ENCODE measurements at places on chromosomes 5 and 9. TPM values are rescaled to one million over a fixed set of nuclear protein-coding genes. Genes with fewer than 3 reads are reported as not detected.

SGCD gene
- 7.5 TPM for polyA plus RNA-seq

GCNT4 gene
- polyA plus RNA-seq, result 1.6 TPM

SNCAIP gene
- polyA plus RNA-seq, result 20.8 TPM

SAP30L gene
- polyA plus RNA-seq, result 31.3 TPM

SIGMAR1 gene
- 36.8 TPM for polyA plus RNA-seq

SPINK6 gene
- not detected for polyA plus RNA-seq

DNA sequence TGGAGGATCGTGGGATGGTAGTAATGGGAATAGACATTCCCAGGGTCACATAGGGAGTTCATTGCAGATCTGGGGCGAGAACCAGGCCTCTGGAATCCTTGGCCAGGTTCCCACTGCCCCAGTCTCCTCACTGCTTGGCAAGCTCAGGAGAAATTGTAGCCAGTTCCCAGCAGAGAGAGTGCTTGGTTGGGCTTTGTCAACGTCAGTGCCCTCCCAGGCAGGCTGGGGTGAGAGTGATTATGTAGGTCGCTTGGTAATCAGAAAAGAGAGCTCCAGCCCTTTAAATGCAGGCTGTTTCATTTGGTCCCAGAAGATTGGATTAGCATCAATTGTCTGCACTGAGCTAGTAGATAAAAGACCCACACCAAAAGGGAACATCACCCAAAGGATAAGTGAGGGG is 51.8 kb upstream of the GALNT10 start:
- DNase-seq, result peak; percentile 16

DNA sequence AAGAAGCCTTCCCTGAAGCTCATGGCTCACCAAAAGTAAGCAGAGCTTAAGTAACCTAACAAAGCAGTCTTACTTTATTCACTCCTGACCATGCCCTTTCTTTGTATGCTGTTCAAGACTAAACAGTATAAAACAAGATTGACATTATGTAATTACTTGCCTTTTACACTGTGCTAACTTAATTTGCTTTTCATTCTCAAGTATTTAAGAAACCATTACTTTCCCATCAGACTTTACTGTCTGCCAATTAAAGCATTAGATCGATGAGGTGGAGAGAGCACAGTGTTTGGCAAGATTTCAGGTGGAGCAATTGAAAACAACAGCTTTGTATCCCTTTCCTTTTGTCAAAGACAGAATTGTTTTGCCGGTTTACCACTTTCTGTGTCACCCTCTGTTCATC is 98.2 kb downstream of the RORB start:
- no peak for DNase-seq

DNA sequence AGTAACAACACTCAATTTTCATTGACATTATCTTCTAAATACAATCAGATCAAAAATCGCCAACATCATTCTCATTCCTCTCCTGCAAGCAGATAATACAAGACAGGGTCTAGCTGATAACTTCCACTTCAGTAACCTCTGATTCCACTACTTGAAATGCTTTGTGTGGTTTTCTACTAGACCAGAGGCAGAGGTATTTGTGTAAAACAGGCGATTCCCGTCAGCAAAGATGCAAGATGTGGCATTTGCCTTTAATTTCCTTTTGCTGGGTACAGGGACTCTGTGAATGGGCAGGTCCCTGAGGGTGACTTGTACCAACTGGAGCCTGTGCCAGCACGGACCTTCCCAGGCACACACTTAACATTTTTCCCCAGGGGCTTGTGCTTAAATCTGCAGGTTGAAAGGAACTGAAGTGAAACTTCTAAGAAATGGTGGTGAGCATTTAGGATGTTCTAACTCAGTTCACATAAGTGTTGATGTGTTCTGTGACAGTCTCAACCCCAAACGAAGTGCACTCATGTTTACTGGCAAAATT is 625.5 kb upstream of the WWC1 start:
- DNase-seq, result no peak

DNA sequence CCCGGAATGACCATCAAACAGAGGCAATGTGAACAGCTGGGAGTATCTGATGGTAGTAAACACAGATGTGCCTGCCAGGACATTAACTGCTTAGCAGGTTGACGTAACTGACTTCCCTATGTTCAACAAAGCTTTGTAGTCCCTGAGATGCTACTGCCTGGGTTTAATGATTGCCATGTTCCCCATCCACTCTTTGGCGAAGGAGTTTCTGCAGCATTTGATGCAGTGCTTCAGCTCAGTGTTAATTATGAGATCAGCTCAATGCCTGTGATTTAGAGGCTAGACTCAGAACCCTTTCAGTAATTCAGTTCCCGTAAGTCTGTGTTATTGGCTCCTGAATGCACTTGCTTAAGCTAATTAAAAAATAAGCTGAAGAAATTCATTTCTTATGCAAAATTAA is 547.3 kb upstream of the ZNF608 start:
- DNase-seq, result no peak

DNA sequence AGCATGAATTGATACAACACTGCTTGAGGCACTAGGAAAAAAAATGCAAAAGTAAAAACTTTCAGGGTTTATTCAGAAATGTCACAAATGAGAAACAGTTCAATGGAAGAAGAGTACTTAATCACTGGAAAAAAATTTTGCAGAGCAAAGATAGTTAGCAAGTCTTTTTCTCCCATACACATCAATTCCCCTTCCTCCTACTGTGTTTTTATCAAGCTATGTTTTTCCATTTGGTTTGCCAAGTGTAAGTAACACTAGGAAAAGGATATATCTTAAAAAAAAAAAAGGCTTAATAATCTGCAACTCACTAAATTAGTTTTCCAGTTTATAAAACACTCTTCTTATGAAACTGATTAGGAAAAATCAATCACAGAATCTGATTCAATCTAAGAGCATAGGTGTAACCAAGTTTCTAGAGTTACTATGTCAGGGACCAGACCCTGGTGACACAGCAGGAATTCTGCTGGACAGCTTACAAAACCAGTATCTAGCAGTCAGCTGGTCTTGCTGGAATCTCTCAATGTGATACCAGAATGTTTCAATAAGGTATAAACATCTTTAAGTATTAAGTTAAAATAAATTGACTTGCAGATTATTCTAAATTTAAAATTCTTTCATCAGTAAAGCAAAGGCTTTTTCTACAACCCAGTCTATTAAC is 34.7 kb downstream of the RNF145 start:
- no peak for DNase-seq

DNA sequence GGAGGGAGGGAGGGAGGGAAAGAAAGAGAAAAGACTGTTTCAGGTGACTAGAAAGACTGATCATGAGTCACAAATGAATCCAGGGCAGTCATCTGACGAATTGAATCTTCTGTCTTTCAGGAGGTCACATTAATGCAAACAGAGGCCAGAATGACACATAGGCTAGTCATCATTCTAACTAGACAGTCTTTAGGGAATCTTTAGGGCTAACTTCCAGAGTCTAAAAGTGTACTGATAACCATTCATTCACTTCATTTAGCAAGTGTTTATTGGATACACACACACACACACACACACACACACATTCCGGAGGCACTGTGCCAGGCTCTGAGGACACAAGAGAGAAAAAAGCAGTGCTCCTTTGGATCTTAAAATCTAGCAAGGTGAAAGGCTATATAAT is 156.7 kb downstream of the EBF1 start:
- DNase-seq, result no peak

- no peak for DNase-seq
Measured at GRCh38 chr9:87109231-87109631, 161.9 kb upstream of the GAS1 start.

DNA sequence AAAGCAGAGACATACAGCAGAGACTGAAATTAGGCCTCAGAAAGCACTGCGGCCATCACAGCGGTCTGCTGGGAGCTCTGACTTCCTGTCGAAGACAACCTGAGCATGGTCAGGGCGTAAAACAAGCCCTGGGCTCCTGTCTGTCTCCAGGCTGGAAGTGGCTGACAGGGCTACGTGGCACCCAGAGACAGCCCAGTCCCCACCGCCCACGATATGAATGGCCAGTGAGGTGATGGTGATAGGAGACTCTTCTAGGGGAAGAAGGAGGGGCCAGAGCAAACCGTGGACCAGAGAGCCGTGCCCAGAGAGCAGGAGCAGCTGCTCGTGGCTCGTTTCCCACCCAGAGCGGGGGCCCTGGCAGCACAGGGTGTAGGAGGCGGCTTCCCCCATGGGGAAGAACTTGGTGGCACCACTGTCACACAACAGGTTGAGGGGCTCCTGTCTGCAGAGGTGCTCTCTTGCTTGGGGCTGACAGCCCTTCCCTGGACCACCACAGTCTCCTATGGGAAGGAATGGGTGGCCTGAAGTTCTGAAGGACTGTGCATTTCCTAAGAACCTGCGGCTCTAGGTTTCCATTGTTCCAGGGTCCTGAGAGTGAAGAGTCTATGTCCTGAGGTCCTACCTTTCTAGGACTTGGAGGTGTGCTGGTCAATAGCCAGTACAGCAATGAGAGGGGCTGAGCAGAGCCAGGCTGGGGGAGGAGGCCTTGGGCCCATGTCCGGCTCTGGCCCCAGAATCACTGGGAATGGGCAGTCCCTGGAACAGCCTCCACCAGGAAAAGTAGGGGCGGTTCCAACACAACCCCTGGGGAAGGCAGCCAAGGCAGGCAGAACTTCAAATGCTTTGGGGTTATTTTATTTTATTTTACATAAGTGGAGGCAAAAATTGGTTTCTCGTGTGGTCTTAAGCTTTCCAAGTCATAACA is 56.4 kb downstream of the BARX1 start:
- DNase-seq, result no peak

DNA sequence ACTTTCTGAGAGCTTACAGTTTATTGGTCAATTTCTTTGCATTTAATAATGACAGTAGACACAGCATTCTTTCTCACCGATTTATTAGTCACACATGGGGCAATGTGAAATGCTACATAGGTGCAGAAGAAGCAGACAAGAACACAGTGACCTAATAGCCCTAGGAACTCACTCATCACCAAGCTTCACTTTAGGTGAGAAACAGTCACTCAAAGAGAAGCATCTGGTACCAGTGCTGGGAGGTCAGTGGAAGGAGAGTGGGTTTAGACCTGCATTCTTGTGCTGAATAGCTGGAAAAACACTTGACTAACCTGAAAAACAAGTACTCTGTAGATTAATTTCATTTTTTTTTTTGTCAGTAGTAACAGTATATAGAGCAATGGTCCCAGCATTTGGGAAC is 179.6 kb downstream of the GRIA1 start:
- no peak for DNase-seq

DNA sequence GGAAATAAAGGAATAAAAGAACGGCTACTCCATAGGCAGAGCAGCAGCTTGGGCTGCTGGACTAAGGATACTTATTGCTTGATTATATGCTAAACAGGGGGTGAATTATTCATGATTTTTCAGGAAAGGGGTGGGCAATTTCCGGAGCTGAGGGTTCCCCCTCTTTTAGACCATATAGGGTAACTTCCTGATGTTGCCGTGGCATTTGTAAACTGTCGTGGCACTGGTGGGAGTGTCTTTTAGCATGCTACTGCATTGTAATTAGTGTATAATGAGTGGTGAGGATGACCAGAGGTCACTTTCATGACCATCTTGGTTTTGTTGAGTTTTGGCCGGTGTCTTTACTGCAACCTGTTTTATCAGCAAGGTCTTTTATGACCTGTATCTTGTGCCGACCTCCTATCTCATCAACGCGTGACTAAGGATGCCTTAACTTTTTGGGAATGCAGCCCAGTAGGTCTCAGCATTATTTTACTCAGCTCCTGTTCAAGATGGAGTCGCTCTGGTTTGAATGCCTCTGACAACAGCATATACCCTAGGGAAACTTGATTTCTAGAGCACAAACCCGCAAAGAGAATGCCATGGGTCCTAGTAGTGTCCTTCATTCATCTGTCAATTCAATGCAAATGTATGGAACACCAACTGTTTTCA is 47.8 kb upstream of the PWWP2A start:
- no peak for DNase-seq

DNA sequence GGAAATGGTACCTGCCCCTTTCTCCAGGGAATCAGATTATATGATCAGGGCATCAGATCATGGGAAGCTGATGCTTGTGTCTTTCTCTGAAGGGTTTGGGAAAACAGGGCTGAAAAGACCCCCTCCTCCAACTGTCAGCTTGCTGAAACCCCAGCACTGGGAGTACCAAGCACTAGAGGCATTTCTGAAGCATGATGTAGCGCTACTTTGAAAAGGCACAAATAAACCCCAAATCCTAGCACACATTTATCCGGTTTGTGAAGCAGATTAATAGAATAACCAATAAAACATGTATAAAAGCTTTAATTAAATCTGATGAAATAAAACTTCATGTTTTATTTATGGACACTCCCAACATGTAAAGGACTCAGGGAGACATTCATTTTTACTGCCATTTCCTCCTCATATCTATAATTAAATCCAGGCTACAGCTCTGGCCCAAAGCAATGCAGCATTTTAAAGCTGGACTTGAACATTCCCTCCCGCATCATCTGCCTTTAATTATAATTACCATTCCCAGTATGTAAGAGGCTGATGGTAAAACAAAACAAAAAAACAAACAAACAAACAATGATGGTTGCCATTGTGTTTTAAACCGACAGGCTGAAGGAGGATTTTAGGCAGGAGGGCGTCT is 298.2 kb upstream of the RFX3 start:
- DNase-seq, result no peak

DNA sequence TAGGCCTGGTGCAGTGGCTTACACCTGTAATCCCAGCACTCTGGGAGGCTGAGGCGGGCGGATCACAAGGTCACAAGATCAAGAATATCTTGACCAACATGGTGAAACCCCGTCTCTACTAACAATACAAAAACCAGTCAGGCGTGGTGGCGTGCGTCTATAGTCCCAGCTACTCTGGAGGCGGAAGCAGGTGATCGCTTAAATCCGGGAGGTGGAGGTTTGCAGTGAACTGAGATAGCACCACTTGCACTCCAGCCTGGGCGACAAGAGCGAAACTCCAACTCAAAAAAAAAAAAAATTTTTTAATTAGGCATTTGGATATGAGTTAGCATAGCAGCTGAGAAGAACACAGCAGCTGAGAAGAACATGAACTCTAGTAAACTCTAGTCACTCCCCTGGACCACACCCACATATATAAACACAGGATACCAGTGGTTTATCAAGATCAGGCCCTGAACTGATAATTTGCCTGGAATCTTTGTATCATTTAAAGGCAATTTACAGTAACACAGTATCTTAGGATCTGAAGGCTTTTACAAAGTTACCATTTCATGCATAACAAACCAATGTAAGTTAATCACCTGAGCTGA is 4.6 kb upstream of the UGCG start:
- no peak for DNase-seq

DNA sequence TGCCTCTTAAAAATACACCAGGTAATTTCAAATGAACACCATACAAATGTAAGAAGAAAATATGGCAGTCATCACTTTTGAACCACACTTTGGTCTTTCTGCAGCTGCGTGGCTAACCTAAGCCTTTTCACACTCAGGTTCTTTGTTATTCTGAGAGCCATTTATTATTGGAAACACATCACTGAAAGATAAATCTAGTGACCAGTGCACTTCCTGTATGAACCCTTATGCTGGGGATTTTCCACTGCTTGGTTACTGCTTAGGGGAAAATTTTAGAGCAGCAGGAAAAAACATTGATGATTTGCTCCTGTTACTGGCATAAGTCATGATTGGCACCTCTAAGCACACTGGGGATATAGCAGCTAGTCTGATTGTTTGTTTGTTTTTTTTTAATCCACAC is 58.6 kb upstream of the RANBP3L start:
- no peak for DNase-seq

Data from right lung (tissue), 10 donors.